ENCODE measurements at places on chromosomes 6 and 20. TPM values are rescaled to one million over a fixed set of nuclear protein-coding genes. Genes with fewer than 3 reads are reported as not detected.

OSTM1 gene
- total RNA-seq, result 59.3 TPM

HCRTR2 gene
- not detected for total RNA-seq

NOTCH4 gene
- total RNA-seq, result 78.7 TPM

SGK2 gene
- 1.7 TPM for total RNA-seq

NRSN1 gene
- total RNA-seq, result not detected

GJA1 gene
- 127 TPM for total RNA-seq

GRCh38 chr20:375265-375889 is 5.2 kb upstream of the TRIB3 start:
- no peak overlapping the region for H3K4me3 ChIP-seq
- H3K36me3 ChIP-seq, result no peaks in the 10 kb centered on the region
- no peak overlapping the region for H3K27ac ChIP-seq
- no peak for DNase-seq
- H3K27me3 ChIP-seq, result no peaks in the 10 kb centered on the region
- peaks cover 34% of the 10 kb centered on the region for H3K4me1 ChIP-seq

- DNase-seq, result no peak
- peaks cover 14% of the 10 kb centered on the region for H3K4me1 ChIP-seq
- no peaks in the 10 kb centered on the region for H3K27me3 ChIP-seq
Measured at GRCh38 chr20:1818247-1818840, 76.9 kb upstream of the SIRPA start.

- H3K36me3 ChIP-seq, result no peaks in the 10 kb centered on the region
- no peak overlapping the region for H3K4me3 ChIP-seq
- no peak for DNase-seq
- H3K4me1 ChIP-seq, result no peaks in the 10 kb centered on the region
Measured at GRCh38 chr6:92050216-92050615, 1369.1 kb downstream of the EPHA7 start.

- H3K27me3 ChIP-seq, result no peaks in the 10 kb centered on the region
- H3K27ac ChIP-seq, result no peak overlapping the region
- DNase-seq, result no peak
Measured at GRCh38 chr6:72048080-72048479, 161.7 kb downstream of the RIMS1 start.

DNA sequence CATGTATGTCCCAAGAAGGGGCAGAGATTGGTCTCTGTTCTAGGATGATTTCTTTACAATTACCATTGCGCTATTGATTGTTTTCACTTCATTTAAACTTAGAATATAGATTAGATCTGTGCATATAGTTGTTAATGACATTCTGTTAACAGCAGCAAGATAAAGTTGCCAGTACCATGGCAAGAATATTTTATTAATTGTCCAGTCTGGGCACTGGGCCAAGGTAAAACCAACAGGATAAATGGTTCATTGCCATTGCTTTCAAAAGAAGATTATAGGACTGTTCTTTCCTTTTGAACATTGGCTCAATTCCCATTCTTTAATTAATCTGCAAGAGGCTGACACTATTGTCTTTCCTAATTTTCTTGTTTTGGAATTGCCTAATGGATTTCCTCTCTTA is 592.4 kb downstream of the RFPL4B start:
- H3K4me3 ChIP-seq, result no peak overlapping the region
- no peaks in the 10 kb centered on the region for H3K27me3 ChIP-seq
- no peak for DNase-seq
- no peaks in the 10 kb centered on the region for H3K4me1 ChIP-seq
- no peaks in the 10 kb centered on the region for H3K36me3 ChIP-seq

DNA sequence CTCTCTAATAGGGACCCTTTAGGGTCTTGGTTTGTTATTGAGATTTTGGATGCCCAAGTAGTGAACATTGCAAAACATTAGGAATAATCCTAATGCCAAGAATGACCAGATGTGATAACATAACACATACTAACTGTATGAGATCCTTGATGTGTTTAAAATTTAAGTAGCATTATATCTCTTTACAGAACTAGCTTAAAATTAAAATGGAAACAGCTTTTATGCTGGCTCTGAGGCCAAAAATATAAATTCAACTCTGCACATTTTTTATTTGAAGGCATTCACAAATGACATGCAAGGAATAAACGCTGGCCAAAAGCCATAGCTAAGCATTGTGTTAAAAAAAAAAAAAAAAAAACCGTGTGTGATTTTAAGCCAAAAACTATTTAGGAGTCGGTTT is 47.7 kb upstream of the TCF21 start:
- H3K36me3 ChIP-seq, result no peaks in the 10 kb centered on the region
- DNase-seq, result no peak
- H3K27me3 ChIP-seq, result no peaks in the 10 kb centered on the region
- H3K4me3 ChIP-seq, result no peak overlapping the region

DNA sequence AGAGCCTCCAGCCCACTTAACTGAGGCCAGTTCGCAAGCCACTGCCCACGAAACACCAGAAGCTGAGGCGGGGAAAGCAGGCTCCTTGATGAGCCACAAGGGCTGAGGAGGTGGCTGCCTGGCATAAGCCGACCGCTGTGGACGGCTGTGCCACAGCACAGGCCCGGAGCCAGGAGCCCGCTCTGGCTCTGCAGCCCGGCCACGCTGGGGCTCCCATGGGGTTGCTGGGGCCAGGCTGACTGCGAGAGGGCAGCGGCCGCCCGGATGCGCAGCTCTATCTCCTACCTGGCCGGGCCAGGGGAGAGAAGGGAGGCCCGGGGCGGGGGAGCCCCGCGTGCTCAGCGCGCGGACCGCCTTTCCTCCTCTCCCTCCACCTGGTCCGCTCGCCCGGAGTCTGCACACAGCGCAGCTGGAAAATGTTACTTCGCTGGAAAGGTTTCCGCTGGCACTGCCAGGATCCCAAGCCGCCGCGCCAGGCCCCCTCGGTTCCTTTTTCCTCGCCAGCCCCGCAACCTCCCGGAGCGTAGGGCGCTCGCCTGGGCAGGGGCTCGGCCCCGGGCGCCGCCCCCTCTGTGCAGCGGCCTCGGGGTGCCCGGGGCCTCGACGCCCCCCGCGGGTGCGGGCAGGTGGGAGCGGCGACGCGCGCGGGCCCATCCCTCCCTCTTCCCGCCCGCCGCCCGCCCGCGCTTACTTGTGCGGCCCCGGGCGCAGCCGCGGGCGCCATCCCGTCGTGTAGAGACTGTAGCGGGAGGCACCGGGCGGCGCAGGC is 657 bp downstream of the EMILIN3 start:
- no peak for DNase-seq
- H3K27ac ChIP-seq, result no peak overlapping the region
- no peaks in the 10 kb centered on the region for H3K36me3 ChIP-seq

DNA sequence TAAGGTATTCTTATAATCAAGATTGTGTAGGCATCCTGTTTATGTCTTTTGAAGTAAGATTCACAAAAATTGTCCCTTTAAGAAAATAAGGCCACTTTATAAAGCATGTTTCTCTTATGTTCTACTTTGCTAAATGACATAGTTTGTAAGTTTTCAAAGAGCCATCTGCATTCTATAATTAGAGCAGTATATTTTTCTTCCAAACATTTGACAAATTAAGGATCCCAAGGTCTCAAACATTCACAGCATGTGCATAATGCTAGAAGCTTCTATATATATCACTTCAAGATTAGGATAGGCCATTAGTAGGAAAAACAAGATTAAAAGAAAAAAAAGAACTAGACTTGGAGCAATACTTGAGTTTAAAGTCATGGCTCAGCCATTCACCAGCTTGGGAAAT is 55.9 kb upstream of the DOK5 start:
- H3K27me3 ChIP-seq, result no peaks in the 10 kb centered on the region
- no peak overlapping the region for H3K27ac ChIP-seq
- H3K36me3 ChIP-seq, result no peaks in the 10 kb centered on the region
- no peak overlapping the region for H3K4me3 ChIP-seq

GRCh38 chr6:15475261-15475660 is 187.6 kb downstream of the DTNBP1 start:
- peaks cover 32% of the 10 kb centered on the region for H3K4me1 ChIP-seq
- peaks cover 5% of the 10 kb centered on the region for H3K36me3 ChIP-seq
- no peaks in the 10 kb centered on the region for H3K27me3 ChIP-seq
- DNase-seq, result no peak
- no peak overlapping the region for H3K4me3 ChIP-seq

GRCh38 chr6:158645064-158646022 is 800 bp upstream of the DYNLT1 start:
- H3K27ac ChIP-seq, result peak overlapping the region; percentile 99
- peak overlapping the region; percentile 98 for H3K4me3 ChIP-seq
- H3K4me1 ChIP-seq, result peaks cover 47% of the 10 kb centered on the region
- DNase-seq, result peak; percentile 0

- peaks cover 33% of the 10 kb centered on the region for H3K36me3 ChIP-seq
- peaks cover 8% of the 10 kb centered on the region for H3K4me1 ChIP-seq
- peak overlapping the region; percentile 55 for H3K27ac ChIP-seq
- H3K4me3 ChIP-seq, result no peak overlapping the region
- no peaks in the 10 kb centered on the region for H3K27me3 ChIP-seq
- DNase-seq, result peak; percentile 82
Measured at GRCh38 chr20:34938466-34939163, 17.0 kb downstream of the GSS start.

DNA sequence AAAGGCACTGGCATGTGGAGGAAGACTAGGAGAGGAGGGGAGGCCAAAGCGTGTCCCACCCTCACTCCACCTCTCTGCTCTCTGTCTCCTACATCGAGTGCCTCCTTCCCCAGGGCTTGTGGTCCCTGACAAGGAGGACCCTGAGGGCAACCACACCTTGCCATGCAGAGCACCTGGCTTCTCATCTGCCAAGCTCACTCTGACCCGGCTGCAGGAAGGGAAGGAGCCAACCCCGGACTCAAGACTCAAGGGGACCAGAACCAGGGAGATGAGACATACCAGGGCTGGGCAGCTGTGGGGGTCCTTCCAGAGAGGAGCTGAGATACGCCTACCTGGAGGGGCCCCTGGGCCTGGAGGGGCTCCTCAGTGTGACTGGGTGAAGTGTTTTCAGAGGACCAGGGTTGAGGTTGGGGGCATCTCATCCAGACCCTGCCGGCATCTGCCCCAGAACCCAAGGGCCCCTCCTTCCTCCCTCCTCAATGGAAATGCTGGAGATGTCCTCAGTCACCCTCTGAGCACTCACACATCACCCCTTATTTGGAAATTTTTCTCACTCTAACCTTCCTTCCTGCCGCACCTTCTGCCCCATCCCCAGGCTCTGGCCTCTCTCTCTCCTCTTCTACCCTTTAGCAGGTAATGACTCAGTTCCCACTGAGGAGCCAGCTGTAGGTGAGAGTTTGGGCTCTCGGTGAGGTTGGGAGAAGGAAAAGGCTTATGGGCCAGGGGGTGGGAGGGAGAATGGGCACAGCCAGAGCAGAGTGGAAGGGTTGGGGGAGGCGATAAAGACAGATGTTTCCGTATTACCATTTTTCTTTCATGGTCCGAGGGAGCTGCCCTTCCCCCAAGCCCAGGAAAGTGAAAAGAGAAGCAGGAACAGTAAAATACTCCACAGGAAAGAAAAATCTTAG is 32.0 kb upstream of the POU5F1 start:
- H3K27me3 ChIP-seq, result no peaks in the 10 kb centered on the region
- DNase-seq, result no peak
- peak overlapping the region; percentile 2 for H3K4me3 ChIP-seq
- peak overlapping the region; percentile 81 for H3K27ac ChIP-seq
